KBM-7 (cell line): ENCODE measurements at places on chromosomes 11 and 22.

DNA sequence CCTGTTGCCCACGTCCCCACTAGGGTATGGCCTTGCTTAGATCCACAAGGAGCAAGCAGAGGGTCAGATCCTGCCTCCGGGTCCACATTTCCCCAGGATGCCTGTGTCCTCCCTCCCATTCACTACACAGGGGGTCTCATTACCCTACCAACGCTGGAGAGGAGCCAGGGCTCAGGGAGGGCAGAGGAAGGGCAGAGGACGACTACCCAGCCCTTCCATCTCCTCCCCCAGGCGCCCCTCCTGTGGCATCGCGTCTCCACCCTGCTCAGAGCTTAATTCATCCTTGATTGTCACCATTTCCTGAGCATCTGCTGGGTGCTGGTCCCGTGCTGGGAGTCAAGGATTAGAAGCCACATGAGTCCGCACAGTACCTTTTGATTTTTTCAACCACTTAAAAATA lies 5.0 kb downstream of the NFAM1 start:
- DNase-seq: no peak

DNA sequence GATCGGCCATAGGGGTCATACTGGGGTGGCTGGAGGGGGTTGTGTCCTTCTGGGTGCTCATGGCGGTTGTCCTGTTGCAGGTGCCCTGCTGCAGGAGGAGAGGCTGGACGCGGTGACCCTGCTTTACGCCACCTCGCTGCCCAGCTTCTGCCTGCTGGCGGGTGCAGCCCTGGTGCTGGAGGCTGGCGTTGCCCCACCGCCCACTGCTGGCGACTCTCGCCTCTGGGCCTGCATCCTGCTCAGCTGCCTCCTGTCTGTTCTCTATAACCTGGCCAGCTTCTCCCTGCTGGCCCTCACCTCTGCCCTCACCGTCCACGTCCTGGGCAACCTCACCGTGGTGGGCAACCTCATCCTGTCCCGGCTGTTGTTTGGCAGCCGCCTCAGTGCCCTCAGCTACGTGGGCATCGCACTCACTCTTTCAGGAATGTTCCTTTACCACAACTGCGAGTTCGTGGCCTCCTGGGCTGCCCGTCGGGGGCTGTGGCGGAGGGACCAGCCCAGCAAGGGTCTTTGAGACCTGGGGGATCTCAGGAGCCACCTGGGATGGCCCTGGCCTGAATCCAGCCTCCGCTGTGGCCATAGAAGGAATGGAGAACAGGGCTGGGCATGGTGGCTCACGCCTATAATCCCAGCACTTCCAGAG lies 11.1 kb downstream of the SLC35E4 start:
- DNase-seq: no peak

- DNase-seq: no peak
These were observed 2.0 kb upstream of the NRXN2 start for GRCh38 chr11:64724863-64725532.

DNA sequence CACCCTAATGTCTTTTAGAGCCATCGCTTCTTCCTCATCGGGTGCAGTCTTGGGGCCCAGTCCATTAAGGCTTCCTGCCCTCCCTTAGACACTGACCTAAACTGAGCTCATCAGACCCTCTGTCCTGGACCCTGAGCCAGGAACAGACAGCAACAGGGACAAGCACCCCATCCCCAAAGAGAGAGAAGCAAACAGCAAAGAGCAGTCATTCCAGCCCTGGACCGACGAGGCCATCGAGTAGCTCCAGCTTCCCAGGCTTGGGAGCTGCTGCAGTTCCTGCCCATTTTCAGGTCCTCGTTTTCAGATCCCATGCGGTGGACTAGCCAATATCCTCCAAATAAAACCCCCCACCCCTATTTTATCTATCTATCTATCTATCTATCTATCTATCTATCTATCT lies 25.8 kb upstream of the CACNG2 start:
- no peak for DNase-seq

DNA sequence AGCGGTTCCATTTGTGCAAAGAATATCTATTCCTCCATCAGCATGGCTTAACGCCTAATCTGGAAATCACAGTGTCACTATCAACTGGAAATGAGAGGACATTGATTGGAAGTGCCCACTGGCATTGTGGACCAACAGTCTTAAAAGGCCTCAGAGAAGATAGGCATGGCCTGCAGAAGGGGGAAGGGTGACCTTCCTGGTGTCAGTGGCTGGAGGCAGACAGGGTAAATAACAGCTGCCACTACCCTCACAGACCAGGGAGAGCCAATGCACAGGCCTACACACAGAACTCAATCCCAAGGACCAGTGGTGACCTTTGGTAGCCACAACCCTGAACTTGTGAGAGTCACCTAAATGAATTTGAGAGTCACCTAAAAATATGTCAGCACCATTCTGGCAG lies 36.0 kb downstream of the DDIAS start:
- DNase-seq: no peak

GRCh38 chr11:119115484-119116234 lies 5.7 kb upstream of the HINFP start:
- no peak for DNase-seq

DNA sequence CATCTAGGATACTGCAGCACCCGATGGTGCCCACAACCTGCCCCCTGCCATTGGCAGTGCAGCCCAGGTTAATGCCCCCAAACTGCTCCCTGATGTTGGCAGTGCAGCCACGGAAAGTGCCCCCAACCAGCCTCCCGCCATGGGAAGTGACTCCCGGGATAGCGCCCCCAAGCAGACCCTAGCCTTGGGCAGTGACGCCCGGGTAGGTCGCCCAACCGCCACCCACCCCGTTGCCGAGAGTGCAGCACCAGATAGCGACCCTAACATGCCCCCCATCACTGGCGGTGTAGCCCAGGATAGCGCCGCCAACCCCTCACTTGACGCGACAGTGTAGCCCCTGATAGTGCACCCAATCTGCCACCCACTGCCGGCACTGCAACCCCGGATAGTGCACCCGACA lies 38.5 kb downstream of the C22orf42 start:
- DNase-seq: no peak

- DNase-seq: no peak
These were observed 4.7 kb downstream of the OLFML1 start for GRCh38 chr11:7490054-7490453.

DNA sequence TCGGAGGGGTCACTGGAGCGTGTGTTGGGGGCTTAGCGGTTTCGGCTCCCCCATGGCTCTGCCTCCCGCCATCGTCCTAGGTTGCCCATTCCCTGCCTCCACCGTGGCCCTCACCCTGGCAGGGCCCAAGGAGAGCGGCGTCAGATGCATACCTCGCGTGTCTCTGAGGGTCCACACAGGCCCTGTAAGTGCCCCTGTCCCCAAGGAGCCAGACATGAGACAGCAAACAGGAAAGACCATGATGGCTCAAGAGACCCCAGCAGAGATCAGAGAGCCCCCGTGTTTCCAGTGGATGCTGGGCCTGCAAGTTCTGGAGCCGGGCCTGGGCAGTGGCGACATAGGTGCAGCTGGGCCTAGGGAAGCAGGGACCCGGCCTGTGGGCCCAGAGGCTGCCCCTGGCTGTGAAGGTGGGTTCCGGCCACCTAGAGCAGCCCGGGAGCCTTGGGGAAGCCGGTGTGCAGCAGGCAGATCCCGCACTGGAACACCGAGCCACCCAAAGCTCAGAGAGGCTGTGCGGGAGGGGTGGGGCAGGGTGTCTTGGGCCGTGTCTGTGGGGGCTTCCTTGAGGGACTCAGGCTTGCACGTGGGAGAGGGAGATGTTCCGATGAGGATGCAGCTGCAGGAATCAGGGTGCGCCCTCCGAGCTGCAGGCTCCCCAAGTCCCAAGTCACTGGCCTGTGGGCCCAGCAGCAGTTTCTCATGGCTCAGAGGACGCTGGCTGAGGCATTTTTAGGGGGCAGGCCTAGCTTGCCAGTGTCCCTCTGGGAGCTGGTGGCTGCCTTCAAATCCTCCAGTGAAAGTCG lies 126.4 kb downstream of the KCNQ1OT1 start:
- DNase-seq: no peak

DNA sequence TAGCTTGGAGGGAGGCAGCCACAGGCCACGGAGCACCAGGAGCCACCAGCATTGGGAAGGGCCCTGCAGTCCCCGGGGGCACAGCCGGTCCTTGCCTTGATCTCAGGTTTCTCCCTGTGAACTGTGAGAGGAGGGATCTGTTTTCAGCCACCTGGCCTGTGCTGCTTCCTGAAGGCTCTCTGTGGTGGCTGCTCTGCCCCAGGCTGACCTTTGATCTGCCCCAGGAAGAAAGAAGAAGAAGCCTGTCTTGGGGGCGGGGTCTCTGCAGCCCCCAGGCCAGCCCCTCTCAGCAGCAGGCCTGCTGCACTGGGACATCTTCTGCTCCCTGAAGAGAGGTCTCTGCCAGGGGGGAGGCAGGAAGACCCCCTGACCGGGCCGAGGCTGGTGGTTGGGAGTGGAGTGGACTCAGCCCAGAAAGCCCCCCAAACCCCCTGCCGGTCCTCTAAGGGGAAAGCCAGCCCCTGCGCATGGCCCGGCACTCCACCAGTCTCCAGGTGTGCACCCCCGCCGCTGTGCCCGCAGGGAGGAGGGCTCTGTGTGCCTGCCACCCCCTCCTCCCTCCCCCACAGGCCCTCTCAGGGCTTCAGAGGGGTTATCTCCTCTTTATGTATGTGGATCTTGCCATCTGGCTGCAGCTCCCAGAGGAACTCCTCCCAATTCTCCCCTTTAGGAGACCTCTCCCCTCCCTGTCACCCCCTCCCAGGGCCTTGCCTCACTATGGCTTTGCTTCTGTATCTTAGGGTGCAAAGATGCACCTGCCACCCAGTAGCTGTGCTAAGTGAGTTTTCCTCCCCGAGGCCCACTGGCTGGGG lies 675.3 kb downstream of the BRD1 start:
- DNase-seq: no peak

GRCh38 chr22:36227396-36227795 lies 11.9 kb downstream of the APOL2 start:
- no peak for DNase-seq

DNA sequence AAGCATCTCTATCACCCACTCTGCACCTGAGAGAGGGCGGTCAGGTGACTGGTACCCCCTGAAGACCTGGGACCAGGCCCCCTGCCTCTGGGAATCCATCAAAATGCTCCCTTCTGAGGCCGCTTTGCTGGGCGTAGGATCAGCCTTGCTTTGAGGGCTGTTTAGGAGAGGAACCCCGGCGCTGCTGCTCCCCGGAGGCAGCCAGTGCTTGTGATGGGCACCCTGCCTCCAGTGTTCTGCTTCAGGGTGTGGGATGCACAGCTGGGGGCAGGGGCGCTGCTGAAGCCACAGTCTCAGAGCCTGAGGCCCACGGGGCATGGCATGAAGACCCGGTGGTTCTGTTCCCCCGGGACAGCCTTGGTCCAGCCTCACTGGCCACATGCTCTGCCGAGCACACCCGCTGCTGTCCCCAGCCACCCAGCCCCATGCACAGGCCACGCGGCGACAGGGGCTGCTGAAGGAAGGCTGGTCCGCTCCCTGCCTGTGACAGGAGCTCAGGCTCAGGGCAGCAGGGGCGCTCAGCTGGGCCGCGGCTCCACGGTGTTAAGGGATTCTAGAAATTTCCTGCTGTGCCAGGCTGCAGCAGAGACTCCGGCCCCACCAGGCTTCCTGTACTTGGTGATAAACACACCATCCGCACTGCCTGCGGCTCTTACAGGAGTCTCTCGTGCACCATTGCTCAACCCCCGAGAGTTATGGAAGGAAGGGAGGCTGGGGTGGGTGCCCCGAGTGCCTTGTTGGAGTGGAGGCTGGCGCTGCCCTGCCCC lies 91.0 kb downstream of the KCNQ1 start:
- no peak for DNase-seq

- DNase-seq: no peak
These were observed 3.5 kb upstream of the PDGFB start for GRCh38 chr22:39248254-39248653.

DNA sequence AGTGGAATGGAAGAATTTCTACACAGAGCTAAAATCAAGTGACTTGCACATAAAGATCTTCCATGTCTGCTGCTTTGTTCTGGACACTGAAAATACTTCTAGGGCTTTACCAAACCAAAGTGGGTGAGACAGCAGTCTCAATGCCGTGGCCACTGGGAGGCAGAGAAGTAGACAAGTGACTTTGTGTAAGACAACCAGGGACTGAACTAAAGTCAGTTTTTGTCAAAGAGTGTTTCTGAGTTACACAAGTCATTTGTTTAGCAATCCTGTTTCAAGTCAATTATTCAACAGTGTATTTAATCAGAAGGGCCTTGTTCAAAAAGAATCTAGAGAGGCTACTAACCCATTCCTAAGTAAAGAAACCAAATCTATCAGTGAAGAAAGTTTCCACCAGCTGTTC lies 46.6 kb downstream of the TCP11L1 start:
- no peak for DNase-seq

GRCh38 chr11:17646451-17647145 lies 72.8 kb upstream of the MYOD1 start:
- DNase-seq: no peak

DNA sequence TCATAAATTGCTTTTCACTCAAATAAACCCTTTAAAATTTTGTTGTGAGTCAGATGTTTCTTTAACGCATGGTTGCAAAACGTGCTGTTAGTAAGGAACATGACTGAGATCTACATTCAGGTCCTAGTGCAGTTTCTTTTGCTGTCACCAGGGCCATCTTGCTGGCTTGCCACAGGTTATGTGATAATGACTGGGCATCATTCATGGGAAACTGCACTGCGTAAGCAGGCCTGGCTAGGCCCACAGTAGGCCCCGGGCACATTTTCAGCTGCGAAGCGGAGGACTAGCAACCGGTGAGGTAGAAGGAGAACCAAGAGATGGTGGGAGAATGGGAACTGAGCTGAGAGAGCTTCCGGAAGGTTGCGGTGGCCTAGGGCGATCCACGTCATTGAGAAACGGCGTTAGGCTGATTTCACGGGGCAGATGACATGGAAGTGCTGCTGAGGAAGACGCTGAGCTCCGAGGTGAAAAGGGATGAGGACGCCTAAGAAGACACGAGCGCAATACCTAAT lies 3.2 kb upstream of the KLHDC7B start:
- DNase-seq: no peak
